Mesenteric fat pad (tissue), 1 donor: ENCODE measurements at places on chromosomes 12 and 14. TPM values are rescaled to one million over a fixed set of nuclear protein-coding genes. Genes with fewer than 3 reads are reported as not detected.

DNA sequence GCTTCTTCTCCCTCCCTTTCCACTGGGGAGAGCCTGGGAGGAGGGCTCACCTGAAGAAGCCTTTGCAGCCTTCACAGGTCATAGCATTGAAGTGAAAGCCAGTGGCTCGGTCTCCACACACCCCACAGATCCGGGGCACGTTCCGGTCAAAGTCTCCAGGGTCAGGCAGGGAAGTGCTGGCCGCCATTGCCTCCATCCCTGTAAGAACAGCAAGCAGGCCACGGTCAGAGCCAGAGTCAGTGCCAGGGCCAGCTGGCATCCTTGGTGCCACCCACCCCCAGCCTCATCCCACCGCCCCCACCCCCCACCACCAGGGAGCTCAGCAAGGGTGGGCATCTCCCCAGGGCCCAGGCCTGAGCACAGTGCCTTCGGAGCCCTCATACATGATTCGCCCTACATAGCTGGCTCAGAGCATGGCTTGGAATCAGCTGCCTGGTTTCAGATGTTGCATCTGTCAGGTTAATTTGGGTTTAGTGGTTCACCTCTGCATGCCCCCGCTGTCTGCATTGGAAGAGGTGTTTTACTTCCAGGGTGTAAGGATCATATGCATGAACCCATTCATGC is 25.8 kb downstream of the VDR start:
- DNase-seq, result peak; percentile 74

DNA sequence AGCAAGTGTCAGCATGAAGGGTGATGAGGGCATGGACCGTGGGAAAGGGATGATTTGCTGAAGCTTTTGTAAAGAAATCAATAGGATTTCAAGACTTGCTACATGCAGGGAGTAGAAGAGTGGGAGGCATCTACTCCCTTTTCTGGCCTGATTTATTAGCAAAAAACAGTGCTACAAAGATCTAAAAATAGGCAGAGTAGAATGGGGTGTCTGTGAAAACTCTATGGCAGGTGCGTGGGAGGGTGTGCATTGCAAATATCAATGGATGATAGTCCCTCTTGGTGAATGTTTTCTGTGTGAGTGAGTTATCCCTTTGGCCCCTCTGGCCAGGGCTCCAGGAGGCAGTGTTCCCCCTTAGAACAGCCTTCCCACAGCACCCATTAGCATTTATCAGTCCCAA is 139.0 kb downstream of the SMOC1 start:
- DNase-seq, result no peak

The KRT74 gene
- not detected for total RNA-seq

The INSM2 gene
- not detected for total RNA-seq

- DNase-seq, result no peak
These were observed 412 bp downstream of the FGFR1OP2 start for GRCh38 chr12:26938701-26939062.

DNA sequence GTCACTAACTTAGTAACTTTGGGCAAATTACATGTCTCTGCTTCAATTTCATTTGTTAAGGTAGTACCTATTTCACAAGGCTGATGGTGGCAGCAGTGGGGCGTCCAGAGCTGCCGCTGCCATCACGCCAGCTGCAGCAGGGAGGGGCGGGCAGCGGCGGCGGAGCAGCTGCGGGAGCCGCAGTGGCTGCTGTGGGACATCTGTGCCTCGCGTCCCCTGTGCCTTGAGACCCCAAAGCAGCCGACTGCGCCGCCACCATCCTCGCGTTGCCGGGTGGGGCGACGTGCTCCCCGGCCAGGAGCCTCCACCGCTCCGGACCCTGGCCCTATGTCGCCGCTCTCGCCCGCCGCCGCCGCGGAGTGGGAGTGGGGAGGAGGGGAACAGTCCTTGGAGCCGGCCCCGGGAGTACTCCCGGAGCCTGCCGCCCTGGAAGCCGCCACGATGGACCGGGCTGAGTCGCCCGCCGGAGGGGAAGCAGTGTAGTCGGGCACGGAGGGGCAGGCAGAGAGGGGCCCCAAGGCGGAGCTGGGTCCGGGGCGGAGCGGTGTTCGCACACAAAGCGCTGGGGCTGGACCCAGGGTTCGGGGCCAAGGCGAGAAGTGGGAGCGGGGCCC is 51.4 kb downstream of the A2M start:
- no peak for DNase-seq

GRCh38 chr12:65998536-65999530 is 131.7 kb downstream of the LLPH start:
- DNase-seq, result no peak

DNA sequence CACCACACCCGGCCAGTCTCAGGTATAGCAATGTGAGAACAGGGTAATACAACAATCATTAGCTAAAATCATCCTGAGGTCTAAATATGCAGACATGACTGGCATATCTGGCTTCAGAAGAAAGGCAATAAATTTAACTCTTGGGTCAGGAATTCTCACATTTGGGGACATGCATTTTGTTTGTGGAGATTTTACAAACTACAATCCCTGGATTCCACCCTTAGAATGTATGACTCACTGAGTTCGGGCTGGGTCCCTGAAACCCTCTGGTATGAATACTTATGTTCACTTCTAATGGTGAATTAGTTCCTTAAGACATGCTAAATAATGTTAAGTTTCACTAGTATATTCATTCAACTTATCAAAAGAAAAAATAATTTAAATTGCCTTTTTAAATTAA is 98.9 kb upstream of the HMGA2 start:
- DNase-seq, result no peak

DNA sequence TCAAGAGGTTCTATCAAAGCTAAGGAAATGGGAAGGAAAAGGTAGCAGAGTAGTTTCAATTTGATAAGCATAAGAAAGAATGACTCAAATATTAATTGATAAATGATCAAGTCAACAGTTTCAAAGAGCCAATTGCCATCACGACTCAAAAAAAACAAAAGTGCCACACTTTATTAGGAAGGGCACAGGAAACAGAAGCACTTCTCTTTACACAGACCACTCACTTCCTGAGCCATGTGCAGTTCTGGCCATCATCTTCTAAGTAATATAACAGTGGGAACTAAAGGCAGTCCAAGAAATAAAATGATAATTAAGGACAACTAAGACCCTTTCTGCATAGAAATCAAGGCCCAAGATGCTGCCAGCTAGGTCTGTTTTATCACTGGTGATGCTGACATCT is 13.2 kb downstream of the TM7SF3 start:
- no peak for DNase-seq

- no peak for DNase-seq
These were observed 8.3 kb upstream of the PLEK2 start for GRCh38 chr14:67420102-67420739.

DNA sequence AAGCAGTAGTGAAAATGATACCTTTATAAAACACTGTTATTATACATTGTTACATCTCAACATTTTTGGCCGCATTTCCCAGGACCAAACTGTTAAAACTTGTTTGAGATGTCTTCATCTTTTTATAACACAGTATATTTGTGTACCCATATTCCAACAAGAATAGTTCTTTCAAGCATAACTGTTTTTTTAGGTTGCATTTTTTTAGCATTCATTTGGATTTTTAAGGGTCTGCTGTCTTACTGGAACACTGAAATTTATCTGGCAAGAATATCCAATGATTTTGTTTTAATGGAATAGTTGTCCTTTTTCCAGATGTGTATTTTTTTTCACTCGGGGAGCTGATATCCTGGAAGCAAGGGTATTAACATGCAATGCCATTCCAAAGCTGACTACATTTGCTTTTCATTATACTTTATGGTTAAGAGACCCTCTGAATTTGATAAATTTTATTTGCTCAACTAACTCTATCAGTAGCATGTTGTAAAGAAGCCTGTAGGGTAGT is 8.9 kb upstream of the NAV3 start:
- no peak for DNase-seq

DNA sequence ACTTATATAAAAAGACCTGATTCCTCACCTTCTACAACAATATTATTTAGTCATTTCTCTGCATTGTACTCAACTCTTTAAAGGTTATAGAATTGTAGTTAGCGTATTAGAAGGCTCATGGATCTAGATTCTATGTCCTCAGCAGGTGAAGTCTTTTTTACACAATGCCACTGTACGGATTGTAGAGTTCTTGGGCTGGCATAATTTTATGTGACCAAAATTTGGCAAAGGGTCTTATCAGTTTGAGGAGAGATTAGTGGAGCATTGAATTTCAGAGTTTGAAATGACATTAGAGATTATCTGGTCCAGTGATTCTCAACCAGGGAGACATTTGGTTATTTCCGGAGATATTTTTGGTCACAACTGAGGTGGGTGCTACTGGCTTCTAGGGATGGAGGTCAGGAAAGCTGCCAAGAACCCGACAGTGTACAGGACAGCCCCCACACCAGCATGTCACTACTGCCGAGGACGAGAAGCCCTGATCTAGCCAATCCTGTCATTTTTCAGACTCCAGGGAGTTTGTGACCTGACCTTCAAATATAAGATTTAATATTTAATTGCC is 63.9 kb downstream of the BICD1 start:
- no peak for DNase-seq
